ENCODE measurements at places on chromosomes 1 and 21.
A peak's percentile ranks its signal among the peaks of the same experiment; 100 is the strongest.

DNA sequence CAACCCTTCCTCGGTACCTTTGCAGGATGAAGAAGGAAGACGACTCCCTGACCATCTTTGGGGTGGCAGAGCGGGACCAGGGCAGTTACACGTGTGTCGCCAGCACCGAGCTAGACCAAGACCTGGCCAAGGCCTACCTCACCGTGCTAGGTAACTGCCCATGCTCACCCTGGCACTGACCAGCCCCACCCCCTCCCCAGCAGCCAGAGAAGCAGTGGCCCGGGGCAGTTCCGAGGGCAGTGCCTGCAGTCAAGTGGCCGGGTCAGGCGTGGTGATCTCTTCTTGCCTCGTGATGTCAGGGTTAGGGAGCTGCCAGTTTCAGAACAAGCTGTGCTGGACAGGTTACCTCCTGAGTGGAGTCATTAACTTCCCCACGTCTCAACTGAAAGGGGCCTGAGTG is 66.4 kb upstream of the CNTN2 start:
- ATAC-seq = no peak

GRCh38 chr1:12052008-12052573 is 11.0 kb upstream of the TNFRSF8 start:
- peak; percentile 89 for ATAC-seq

GRCh38 chr1:85494904-85495266 is 29.9 kb upstream of the DDAH1 start:
- ATAC-seq = peak; percentile 48

DNA sequence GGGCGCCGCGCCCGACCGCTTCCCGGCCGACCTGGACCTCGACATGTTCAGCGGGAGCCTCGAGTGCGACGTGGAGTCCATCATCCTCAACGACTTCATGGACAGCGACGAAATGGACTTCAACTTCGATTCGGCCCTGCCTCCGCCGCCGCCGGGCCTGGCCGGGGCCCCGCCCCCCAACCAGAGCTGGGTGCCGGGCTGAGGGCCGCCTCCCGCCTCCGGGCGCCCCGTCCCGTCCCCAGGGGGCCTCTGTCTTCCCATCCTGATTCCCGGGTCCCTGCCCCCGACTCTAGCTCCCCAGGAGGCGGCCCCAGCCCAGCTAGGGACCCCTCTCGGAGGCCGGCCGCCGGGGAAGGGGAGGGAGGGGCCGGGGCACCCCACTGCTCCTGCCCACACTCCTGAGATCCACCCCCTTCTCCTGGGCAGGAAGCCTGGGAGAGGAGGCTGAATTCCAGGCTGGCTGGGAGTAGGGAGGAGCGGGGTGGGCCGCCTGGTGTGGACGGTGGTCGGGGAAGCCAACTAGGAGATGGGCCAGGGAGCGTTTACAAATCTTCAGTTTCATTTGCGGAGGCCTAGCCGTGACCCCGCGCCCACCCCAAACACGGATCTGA is 21.4 kb downstream of the FOXO6 start:
- peak; percentile 76 for ATAC-seq

DNA sequence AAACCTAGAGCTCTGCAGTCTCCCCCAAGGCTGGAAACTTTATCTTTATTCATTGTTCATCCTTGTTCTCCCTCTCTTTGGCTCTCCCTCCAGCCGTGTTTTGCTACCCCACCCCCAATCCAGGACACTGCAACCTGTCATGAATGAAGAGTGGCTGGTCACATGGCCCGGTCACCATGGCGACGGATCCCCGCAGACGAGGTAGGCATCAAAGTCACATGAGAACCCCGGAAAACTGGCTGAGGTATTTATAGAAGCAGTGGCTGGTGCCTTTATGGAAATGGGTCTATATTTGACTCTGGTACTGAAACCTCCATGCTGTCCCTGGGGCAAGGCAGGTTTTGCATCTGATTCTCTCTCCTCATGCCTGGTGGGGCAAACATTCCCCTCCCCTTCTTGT is 13.4 kb upstream of the SLC6A17 start:
- ATAC-seq = no peak

- no peak for ATAC-seq
Observed at GRCh38 chr1:224900062-224900630, 29.3 kb upstream of the DNAH14 start.

GRCh38 chr1:59598120-59598440 is 216.7 kb upstream of the HOOK1 start:
- no peak for ATAC-seq

GRCh38 chr1:232472485-232473041 is 157.4 kb downstream of the SIPA1L2 start:
- no peak for ATAC-seq

Data from gastroesophageal sphincter (tissue), 4 donors.